ENCODE measurements at places on chromosomes 2 and 18. TPM values are rescaled to one million over a fixed set of nuclear protein-coding genes. Genes with fewer than 3 reads are reported as not detected.
A peak's percentile ranks its signal among the peaks of the same experiment; 100 is the strongest.

DNA sequence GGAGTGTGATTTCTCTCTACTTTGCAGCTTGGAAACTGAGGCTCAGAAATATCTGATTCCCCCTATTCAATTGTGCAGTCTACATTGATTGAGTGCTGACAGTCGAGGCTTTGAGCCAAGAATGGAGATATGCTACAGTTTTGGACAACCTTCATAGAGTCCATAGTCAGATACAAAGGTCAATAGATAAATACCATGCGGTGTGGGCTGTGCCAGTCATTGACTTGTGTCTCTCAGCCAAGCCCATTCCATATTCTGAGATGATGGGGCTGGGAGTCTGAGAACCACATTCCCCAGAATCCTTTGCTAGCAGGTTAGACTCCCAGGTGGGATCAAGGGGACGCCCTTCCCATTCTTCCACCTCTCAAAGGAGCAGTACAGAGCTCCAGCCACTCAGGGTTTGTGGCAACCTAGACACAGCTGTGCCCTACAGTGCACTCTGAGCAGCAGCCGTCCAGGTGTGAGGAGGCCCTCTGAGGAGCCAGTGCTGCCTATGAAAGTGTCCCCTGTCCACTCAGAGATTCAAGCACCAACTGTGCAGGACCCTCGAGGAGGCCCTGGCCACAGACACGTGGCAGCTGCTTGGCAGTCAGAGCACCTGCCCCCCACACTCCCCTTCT, 348.3 kb downstream of the CYRIA start:
- no peak for DNase-seq

GRCh38 chr18:12741351-12741750, 38.5 kb downstream of the PSMG2 start:
- DNase-seq, result no peak

The TXNDC2 gene
- not detected for total RNA-seq

DNA sequence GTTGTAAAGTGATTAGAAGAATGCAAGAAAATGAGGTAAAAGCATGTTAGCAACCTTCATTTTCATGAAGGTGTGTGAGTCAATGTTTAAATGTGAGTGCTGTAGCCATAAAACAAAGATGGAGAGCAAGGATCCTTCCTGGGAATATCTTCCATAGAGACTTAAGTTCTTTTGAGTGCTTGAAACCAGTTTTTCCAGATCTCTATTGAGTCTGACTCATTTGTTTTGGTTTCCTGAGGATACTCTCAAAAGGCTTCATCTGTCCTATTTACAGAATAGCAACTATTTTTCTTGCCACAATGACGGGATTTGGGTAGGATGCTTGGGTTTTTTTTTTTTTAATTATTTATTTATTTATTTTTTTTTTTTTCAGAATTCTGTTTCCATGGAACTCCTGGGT, 45.9 kb upstream of the ASB1 start:
- peak; percentile 43 for DNase-seq

GRCh38 chr2:233039212-233039845, 6.9 kb downstream of the NEU2 start:
- DNase-seq, result no peak

DNA sequence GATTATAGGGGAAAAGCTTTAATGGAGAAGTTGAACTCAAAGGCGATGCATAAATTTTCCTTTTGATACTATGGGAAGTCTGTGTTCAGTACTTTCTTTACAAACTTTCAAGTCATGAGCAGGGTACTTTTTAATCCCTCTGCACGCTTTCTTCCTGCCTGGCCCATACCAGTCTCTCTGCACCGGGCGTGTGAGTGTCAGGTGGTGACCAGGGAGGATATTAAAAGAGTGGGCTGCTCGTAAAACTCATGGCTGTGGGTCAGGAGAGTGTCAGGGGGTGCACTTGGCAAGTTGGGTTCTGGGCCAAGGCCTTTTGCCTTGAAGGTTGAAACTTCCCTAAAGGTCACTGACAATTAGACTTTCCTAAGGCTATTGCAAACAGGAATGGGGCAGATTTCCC, 367.8 kb downstream of the GPD2 start:
- DNase-seq, result no peak

DNA sequence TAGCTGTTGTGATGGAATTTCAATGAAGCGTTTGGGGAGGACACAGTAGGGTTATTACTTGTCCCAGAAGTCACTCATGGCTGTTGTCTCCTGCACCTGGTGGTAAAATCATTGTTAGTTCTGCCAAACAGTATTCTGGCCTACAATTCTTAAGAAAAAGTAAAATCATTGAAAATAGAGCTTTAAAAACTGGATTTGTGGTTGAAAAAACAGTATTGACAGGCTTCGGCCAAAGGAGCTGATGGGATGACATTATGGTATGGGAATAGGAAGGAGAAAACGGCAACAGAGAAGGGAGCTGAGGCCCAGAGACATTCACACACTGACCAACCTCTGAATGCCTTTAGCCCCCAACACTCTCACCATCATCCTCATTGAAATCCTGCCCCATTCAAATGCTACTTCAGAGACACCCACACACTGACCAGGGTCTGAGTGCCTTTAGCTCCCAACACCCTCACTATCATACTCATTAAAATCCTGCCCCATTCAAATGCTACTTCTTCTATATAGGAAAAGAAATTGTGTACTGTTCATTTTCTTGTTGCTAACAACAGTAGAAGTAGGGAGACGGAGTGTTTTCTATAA, 114.1 kb upstream of the OSR1 start:
- DNase-seq, result peak; percentile 15

- DNase-seq, result peak; percentile 74
Observed at GRCh38 chr18:77114415-77115191, 18.0 kb downstream of the MBP start.

GRCh38 chr18:3177902-3178687, 41.7 kb downstream of the MYOM1 start:
- peak; percentile 29 for DNase-seq

GRCh38 chr2:61295981-61296380, 134.0 kb downstream of the C2orf74 start:
- DNase-seq, result no peak

The SCYGR4 gene
- not detected for total RNA-seq

- peak; percentile 1 for DNase-seq
Observed at GRCh38 chr2:116879650-116880160, 934.8 kb upstream of the DDX18 start.

- DNase-seq, result no peak
Observed at GRCh38 chr2:74768401-74768914, 65.5 kb upstream of the HK2 start.

The SLC19A3 gene
- total RNA-seq, result 5.3 TPM

The SLC8A1 gene
- total RNA-seq, result 30.6 TPM

GRCh38 chr18:79583426-79583825, 96.2 kb upstream of the CTDP1 start:
- DNase-seq, result no peak

The CLEC4F gene
- not detected for total RNA-seq

DNA sequence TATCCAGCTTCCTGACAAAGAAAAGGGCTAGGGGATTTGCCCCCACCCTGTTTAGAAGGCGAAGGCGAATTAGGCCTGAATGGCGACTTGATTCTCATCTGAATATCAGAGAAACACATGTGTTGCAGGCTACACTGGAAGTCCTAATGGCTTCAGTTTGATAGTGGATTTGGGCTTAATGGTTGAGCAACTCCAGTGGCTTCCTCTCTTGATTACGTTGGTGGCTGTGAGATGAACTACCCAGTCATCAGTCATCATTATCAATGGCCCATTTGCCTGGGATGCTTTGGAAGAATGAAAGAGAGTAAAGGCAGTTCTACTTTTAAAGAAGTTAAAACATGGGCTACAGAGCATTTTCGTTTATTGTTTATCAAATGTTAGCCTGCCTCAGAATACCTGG, 60.9 kb upstream of the IL1R1 start:
- DNase-seq, result no peak

DNA sequence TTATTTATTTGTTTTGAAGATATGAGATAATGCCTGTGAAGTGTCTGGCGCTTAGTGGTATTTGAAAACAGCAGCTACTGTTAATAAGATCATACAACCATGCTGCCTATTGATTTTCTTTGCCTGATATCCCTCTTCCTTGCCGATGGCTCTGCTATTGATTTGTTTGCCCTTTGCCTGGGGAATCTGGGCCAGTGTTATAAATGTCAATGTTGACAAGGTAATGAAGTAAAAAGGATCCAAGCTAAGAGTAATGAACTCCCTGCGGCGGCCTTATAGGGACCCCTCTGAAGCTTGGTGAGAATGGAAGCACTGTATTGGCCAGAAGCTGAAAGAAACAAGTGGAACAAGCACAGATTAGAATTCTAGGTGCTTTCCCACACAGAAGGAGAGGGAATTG, 854.6 kb downstream of the CNTNAP5 start:
- DNase-seq, result no peak

GRCh38 chr2:52135235-52135634, 1103.3 kb upstream of the NRXN1 start:
- no peak for DNase-seq

DNA sequence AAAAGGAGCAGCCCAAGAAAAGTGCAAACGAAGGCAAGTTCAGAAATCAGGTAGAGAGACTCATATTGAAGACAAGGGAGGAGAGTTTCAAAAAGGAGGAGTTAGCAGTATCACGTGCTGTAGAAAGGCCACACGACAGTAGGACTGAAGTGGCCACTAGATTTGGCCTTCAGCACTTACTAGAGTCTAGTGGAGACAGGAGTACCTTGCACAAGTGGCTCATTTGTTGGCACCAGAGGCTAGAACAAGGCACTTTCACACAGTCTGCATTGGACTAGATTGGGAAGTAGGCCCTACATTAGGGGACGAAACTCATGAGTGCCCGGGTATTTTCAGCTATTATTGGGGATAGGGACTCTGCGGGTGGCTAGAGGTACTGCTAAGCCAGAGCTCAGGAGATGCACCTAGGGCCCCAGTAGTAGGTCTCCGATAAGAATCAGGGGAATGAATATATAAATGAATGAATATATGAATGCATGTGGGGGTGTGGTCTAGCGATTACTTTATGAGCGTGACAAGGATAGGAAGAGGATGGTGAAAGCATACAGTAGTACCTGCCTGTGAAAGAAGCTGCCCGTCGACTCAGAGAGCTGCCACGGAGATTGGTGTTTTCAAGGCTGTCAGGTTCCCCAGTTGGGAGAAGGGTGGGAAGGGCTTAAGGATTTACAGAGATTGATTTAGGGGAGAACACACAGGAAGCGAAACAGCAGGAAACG, 1.4 kb upstream of the NCOA1 start:
- no peak for DNase-seq

GRCh38 chr2:15223887-15224286, 337.2 kb downstream of the NBAS start:
- DNase-seq, result peak; percentile 5

GRCh38 chr2:173806761-173807160, 158.4 kb downstream of the SP3 start:
- no peak for DNase-seq

The LHCGR gene
- 0.51 TPM for total RNA-seq

- no peak for DNase-seq
Observed at GRCh38 chr2:240785424-240786335, 34.3 kb downstream of the KIF1A start.

All from tongue (tissue), 3 donors.